Endothelial cell (in vitro differentiated cells): ENCODE measurements at places on chromosomes 7 and 10. TPM values are rescaled to one million over a fixed set of nuclear protein-coding genes. Genes with fewer than 3 reads are reported as not detected.

The PNLIPRP2 gene
- not detected for total RNA-seq

The PPP1R17 gene
- 0.36 TPM for total RNA-seq

The CD36 gene
- 3.8 TPM for total RNA-seq

GRCh38 chr7:36670585-36671431, 53.5 kb downstream of the AOAH start:
- peak; percentile 73 for DNase-seq

- DNase-seq: no peak
Measured at GRCh38 chr7:82821037-82821436, 341.6 kb downstream of the PCLO start.
